ENCODE measurements at places on chromosomes 1 and 21. TPM values are rescaled to one million over a fixed set of nuclear protein-coding genes. Genes with fewer than 3 reads are reported as not detected.

DNA sequence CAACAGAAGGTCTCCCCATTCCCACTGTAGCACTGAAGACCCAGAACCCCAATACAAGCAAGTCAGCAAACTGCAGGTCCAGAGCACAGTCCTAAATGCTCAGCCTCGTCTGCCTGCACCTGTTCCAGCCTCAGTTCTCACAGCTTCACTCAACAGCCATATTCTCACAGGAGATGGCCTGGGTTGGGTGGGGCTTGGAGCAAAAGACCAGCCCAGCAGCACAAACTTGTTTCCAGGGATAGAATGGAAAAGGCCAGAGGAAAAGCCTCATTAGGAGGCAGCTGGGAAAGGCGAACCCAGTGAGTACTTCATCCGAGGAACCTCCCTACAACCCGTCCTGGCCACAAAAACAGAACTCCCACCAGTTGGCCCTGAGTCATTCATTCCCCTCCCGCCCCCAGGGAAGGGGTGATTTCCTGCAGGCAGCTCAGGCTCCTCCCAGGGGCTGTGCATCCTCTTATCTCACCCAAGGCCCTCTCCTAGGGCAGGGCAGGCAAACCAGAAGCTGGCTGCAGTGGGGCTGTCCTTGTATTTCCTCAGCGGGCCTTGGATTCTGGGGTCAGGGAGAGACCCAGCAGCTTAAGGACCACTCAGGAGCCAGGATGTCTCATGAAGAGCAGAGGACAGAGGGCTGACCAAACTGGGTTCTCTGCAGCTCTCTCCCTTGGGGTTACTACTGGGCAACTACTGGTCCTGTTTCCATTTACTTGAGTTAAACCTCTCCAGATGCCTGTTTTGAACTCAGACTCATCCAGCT, 7.4 kb upstream of the MPL start:
- H3K4me3 ChIP-seq = no peak overlapping the region
- no peak for DNase-seq
- H3K4me1 ChIP-seq = no peaks in the 10 kb centered on the region
- H3K27ac ChIP-seq = peak overlapping the region; percentile 64
- no peaks in the 10 kb centered on the region for H3K36me3 ChIP-seq

Gene HTR6
- not detected for total RNA-seq

GRCh38 chr1:20640183-20640597, 6.9 kb downstream of the PINK1 start:
- no peak overlapping the region for H3K27ac ChIP-seq
- no peak for DNase-seq
- no peaks in the 10 kb centered on the region for H3K4me1 ChIP-seq
- H3K27me3 ChIP-seq = no peaks in the 10 kb centered on the region
- peaks cover 8% of the 10 kb centered on the region for H3K36me3 ChIP-seq

- H3K4me3 ChIP-seq = no peak overlapping the region
- H3K36me3 ChIP-seq = no peaks in the 10 kb centered on the region
Measured at GRCh38 chr1:9078015-9078751, 8.7 kb upstream of the SLC2A5 start.

Gene ATP5PB
- total RNA-seq = 148 TPM

Gene CD48
- total RNA-seq = 12.3 TPM

DNA sequence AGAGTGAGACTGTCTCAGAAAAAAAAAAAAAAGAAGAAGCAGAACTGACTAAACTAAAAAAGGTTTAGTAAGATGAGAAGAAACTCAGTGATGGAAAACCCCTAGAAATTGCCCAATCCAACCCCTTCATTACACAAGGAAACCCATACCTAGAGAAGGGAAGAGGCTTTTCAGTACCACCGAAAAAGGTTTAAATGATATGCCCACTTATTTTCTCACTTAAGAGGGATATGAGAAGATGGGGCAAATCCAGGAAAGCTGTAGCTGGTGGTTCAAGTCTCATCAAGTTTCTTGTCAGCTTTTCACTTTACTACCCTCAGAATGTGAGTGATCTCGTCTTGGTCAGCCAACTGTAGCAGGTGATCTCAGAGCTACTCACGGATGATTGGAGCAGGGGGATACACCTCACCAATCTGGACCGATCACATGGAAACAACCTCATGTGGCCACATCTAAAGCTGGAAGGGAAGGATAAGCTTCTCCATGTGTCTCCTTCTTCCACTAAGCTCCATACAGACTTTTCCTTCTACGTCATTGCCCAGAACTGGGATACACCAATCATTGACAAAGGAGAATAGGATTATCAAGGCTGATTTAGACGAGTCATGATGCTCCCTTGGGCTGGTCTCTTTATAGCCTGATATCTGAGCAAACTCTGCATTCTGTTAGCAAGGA, 126.7 kb upstream of the POU3F1 start:
- no peak for DNase-seq
- no peaks in the 10 kb centered on the region for H3K36me3 ChIP-seq
- no peaks in the 10 kb centered on the region for H3K27me3 ChIP-seq
- H3K4me1 ChIP-seq = no peaks in the 10 kb centered on the region
- H3K27ac ChIP-seq = no peak overlapping the region

- no peaks in the 10 kb centered on the region for H3K4me1 ChIP-seq
- H3K27ac ChIP-seq = peak overlapping the region; percentile 91
- no peaks in the 10 kb centered on the region for H3K36me3 ChIP-seq
- H3K27me3 ChIP-seq = no peaks in the 10 kb centered on the region
- DNase-seq = peak; percentile 82
Measured at GRCh38 chr21:16535102-16535422, 805.3 kb downstream of the USP25 start.

GRCh38 chr1:55670331-55671082, 455.3 kb upstream of the USP24 start:
- no peak for DNase-seq
- no peaks in the 10 kb centered on the region for H3K4me1 ChIP-seq
- no peaks in the 10 kb centered on the region for H3K36me3 ChIP-seq
- no peaks in the 10 kb centered on the region for H3K27me3 ChIP-seq

GRCh38 chr1:110248746-110249145, 38.6 kb downstream of the KCNC4 start:
- no peaks in the 10 kb centered on the region for H3K36me3 ChIP-seq
- no peak overlapping the region for H3K27ac ChIP-seq
- H3K4me3 ChIP-seq = no peak overlapping the region
- H3K27me3 ChIP-seq = no peaks in the 10 kb centered on the region
- no peak for DNase-seq

- no peaks in the 10 kb centered on the region for H3K36me3 ChIP-seq
- peak overlapping the region; percentile 62 for H3K4me3 ChIP-seq
- peak; percentile 27 for DNase-seq
- no peak overlapping the region for H3K27ac ChIP-seq
Measured at GRCh38 chr1:235648954-235649367, 623 bp downstream of the GNG4 start.

Gene CYYR1
- 15.1 TPM for total RNA-seq

GRCh38 chr1:18949686-18950400, 6.6 kb downstream of the IFFO2 start:
- H3K36me3 ChIP-seq = no peaks in the 10 kb centered on the region
- H3K27ac ChIP-seq = peak overlapping the region; percentile 92
- peak; percentile 61 for DNase-seq
- H3K4me1 ChIP-seq = peaks cover 27% of the 10 kb centered on the region

GRCh38 chr1:235297579-235297978, 30.4 kb downstream of the ARID4B start:
- H3K4me3 ChIP-seq = no peak overlapping the region
- no peak for DNase-seq
- H3K27ac ChIP-seq = no peak overlapping the region

Gene SLAMF8
- 2.3 TPM for total RNA-seq

DNA sequence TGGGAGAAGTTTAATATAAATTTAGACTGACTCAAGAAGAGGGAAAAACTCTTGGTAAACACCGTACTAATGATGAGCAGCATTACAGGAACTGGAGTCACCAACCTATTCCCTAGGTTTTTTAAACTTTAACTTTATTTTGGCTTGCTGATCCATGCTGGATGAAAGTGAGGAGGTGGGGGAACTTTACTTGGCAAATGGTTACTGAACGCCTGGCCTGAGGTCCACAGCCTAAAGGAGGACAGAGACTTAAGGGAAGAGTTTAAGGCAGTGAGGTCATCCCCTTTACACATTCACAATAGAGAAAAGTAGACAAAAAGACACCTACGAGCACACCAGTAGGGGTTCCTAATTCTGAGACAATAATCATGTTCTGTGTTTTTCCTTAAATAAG, 25.6 kb upstream of the A3GALT2 start:
- H3K27ac ChIP-seq = peak overlapping the region; percentile 98
- DNase-seq = no peak
- H3K4me3 ChIP-seq = peak overlapping the region; percentile 94
- peaks cover 43% of the 10 kb centered on the region for H3K4me1 ChIP-seq
- H3K36me3 ChIP-seq = no peaks in the 10 kb centered on the region

GRCh38 chr1:40341491-40342380, 24.6 kb upstream of the COL9A2 start:
- DNase-seq = no peak
- no peaks in the 10 kb centered on the region for H3K36me3 ChIP-seq
- H3K27ac ChIP-seq = no peak overlapping the region
- H3K4me1 ChIP-seq = no peaks in the 10 kb centered on the region

Gene AMY1A
- not detected for total RNA-seq

Gene MPZ
- total RNA-seq = 1.3 TPM

DNA sequence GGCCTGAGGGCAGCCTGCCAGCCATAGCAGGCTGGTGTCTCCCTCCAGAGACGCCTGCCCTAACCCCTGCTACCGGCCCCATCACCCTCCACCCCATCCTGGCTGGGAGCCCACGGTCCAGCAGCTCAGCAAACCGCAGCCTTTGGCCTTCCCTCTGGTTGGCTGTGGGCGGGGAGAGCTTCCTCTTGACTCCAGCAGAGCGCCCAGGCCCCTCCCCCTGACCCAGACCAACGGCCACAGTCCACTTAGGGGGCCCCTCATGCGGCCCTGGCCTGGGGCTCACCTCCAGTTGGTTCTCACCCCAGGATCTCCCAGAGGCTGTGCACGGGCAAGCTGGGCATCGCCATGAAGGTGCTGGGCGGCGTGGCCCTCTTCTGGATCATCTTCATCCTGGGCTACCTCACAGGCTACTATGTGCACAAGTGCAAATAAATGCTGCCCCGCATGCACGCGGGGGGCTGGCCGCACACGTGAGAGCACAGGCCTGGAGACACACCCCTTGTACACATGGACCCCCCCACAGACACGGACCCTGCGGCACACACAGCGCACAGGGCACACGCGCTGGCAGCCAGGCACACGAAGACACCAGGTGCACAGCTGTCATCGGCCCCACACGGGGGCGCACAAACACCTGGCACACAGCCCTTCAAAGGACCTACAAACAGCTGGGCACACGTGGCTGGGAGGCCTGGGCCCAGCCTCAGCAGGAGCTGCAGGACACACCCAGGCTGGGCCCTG, 3.1 kb downstream of the SMIM1 start:
- H3K4me3 ChIP-seq = peak overlapping the region; percentile 11
- H3K36me3 ChIP-seq = peaks cover 7% of the 10 kb centered on the region
- no peak overlapping the region for H3K27ac ChIP-seq

GRCh38 chr1:67332653-67333529, 25.2 kb downstream of the IL12RB2 start:
- no peaks in the 10 kb centered on the region for H3K27me3 ChIP-seq
- H3K27ac ChIP-seq = no peak overlapping the region
- H3K4me1 ChIP-seq = no peaks in the 10 kb centered on the region
- H3K36me3 ChIP-seq = no peaks in the 10 kb centered on the region
- no peak overlapping the region for H3K4me3 ChIP-seq
